ENCODE measurements at places on chromosomes 7 and 10. TPM values are rescaled to one million over a fixed set of nuclear protein-coding genes. Genes with fewer than 3 reads are reported as not detected.

The DLX5 gene
- not detected for total RNA-seq

The PLCE1 gene
- total RNA-seq = 16.3 TPM

The SH2D4B gene
- total RNA-seq = not detected

The HOXA5 gene
- 8.5 TPM for total RNA-seq

The THSD7A gene
- total RNA-seq = 2.5 TPM

The TAS2R4 gene
- 1.3 TPM for total RNA-seq

The CAMK2G gene
- 31.9 TPM for total RNA-seq

The ZNF398 gene
- total RNA-seq = 55.4 TPM

GRCh38 chr7:130865408-130866236 lies 131.6 kb upstream of the KLF14 start:
- no peak overlapping the region for H3K4me3 ChIP-seq
- H3K27me3 ChIP-seq = no peaks in the 10 kb centered on the region
- H3K4me1 ChIP-seq = peaks cover 8% of the 10 kb centered on the region
- DNase-seq = no peak

- no peak for DNase-seq
- no peak overlapping the region for H3K4me3 ChIP-seq
- H3K27ac ChIP-seq = no peak overlapping the region
- no peaks in the 10 kb centered on the region for H3K27me3 ChIP-seq
- no peaks in the 10 kb centered on the region for H3K4me1 ChIP-seq
- no peaks in the 10 kb centered on the region for H3K36me3 ChIP-seq
Observed at GRCh38 chr7:147539685-147540084, 1050.9 kb upstream of the C7orf33 start.

- no peak overlapping the region for H3K27ac ChIP-seq
- H3K36me3 ChIP-seq = peaks cover 8% of the 10 kb centered on the region
- no peak overlapping the region for H3K4me3 ChIP-seq
- DNase-seq = no peak
Observed at GRCh38 chr7:1948887-1949680, 279.0 kb downstream of the ELFN1 start.

GRCh38 chr10:25531457-25532061 lies 356.8 kb downstream of the GPR158 start:
- DNase-seq = no peak
- H3K27me3 ChIP-seq = no peaks in the 10 kb centered on the region
- no peak overlapping the region for H3K4me3 ChIP-seq

DNA sequence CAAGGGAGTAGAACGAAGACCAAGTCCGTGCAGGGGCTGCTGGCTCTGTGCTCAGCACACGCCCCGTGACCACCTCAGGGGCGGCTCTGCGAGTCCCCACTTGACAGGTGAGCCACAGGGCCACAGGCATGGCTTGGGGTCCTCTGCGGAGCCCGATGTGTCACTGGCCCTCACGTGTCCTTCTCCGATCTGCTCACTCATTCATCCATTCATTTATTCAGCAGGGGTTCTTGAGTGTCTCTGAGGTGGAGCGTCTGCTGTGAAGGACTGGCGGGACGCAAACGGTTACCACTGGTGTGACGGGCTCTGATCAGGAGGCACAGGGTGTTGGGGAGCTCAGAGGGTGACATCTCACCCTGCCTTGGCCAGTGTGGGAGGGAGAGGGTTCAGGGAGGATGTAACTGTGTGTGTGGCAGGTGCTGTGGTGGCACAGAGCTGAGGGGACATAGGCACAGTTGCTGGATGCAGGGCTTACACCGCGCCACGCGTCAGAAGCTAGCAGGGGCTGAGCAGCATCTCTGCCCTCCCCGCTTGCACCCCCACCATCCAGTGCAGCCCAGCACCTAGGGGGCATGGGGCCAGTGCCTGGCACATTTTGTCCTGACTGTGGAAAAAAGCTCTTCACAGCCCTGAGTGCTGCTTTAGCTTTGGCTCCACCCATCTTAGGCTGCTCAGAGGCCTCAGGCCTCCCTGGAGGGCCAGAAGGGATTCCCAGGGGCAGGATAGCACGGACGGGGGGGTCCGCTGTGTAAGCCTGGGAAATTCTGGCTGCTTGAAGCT lies 116.8 kb downstream of the LHPP start:
- H3K36me3 ChIP-seq = no peaks in the 10 kb centered on the region
- H3K4me3 ChIP-seq = no peak overlapping the region
- no peak for DNase-seq
- no peaks in the 10 kb centered on the region for H3K27me3 ChIP-seq
- H3K4me1 ChIP-seq = no peaks in the 10 kb centered on the region

- no peaks in the 10 kb centered on the region for H3K27me3 ChIP-seq
- H3K4me1 ChIP-seq = no peaks in the 10 kb centered on the region
- no peak overlapping the region for H3K27ac ChIP-seq
- DNase-seq = no peak
Observed at GRCh38 chr10:126131341-126131740, 235.0 kb downstream of the FANK1 start.

GRCh38 chr7:22248111-22248809 lies 108.7 kb downstream of the RAPGEF5 start:
- no peak overlapping the region for H3K4me3 ChIP-seq
- no peak overlapping the region for H3K27ac ChIP-seq
- H3K36me3 ChIP-seq = no peaks in the 10 kb centered on the region
- no peak for DNase-seq

DNA sequence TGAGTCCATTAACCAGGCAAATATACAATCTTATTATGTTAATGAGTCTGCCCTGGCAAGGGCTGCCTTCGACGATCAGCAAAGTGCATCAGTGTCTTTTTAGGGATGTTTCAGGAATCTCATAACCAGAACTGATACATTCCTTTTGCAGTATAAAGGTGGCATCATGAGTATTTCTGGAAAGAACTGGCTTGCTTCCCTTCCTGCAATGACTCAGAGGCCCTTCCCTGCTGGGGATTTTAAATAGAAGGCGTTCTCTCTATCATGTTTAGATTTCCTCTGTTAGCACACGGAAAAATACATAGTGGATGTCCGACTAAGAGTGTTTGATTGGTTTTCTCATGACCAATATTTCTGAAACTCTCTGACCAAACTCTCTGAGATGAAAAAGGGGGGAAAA lies 1.8 kb downstream of the NPS start:
- H3K27ac ChIP-seq = no peak overlapping the region
- no peak for DNase-seq
- H3K4me1 ChIP-seq = no peaks in the 10 kb centered on the region
- no peak overlapping the region for H3K4me3 ChIP-seq

DNA sequence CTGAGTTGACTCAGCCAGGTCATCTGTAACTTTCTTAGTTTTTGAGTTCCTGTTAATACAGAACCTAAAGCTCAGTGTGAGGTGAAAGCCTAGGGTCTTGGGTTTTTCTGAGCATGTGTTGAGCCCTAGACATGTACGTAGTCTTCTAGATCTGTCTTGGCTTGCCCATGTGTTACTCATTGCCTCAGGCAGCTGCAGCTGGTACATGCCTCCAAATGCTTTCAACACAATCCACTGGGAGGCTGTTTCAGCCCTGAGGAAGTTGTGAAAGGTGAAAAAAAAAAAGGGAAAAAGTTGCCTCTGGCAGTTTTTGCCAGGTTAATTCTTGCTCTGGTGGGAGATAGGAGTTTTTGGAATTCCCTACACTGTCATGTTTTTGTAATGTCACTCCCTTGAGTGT lies 134.6 kb downstream of the RNF216 start:
- H3K27me3 ChIP-seq = no peaks in the 10 kb centered on the region
- no peak for DNase-seq
- peaks cover 81% of the 10 kb centered on the region for H3K36me3 ChIP-seq
- H3K27ac ChIP-seq = no peak overlapping the region
- peaks cover 9% of the 10 kb centered on the region for H3K4me1 ChIP-seq

GRCh38 chr10:128277267-128277840 lies 151.1 kb upstream of the MKI67 start:
- H3K36me3 ChIP-seq = no peaks in the 10 kb centered on the region
- H3K27me3 ChIP-seq = peaks cover 16% of the 10 kb centered on the region
- H3K4me3 ChIP-seq = no peak overlapping the region
- peaks cover 10% of the 10 kb centered on the region for H3K4me1 ChIP-seq
- no peak overlapping the region for H3K27ac ChIP-seq
- DNase-seq = no peak

GRCh38 chr10:73096041-73096448 lies 621 bp downstream of the P4HA1 start:
- H3K36me3 ChIP-seq = peaks cover 9% of the 10 kb centered on the region
- H3K27ac ChIP-seq = peak overlapping the region; percentile 98
- DNase-seq = peak; percentile 88
- no peaks in the 10 kb centered on the region for H3K27me3 ChIP-seq
- H3K4me1 ChIP-seq = peaks cover 37% of the 10 kb centered on the region

- DNase-seq = no peak
- H3K27me3 ChIP-seq = no peaks in the 10 kb centered on the region
- H3K4me3 ChIP-seq = no peak overlapping the region
Observed at GRCh38 chr7:50853311-50853710, 70.6 kb upstream of the GRB10 start.

GRCh38 chr7:90625562-90625961 lies 29.4 kb downstream of the CDK14 start:
- H3K4me3 ChIP-seq = no peak overlapping the region
- H3K27me3 ChIP-seq = no peaks in the 10 kb centered on the region
- H3K27ac ChIP-seq = no peak overlapping the region
- H3K4me1 ChIP-seq = peaks cover 43% of the 10 kb centered on the region
- H3K36me3 ChIP-seq = no peaks in the 10 kb centered on the region

DNA sequence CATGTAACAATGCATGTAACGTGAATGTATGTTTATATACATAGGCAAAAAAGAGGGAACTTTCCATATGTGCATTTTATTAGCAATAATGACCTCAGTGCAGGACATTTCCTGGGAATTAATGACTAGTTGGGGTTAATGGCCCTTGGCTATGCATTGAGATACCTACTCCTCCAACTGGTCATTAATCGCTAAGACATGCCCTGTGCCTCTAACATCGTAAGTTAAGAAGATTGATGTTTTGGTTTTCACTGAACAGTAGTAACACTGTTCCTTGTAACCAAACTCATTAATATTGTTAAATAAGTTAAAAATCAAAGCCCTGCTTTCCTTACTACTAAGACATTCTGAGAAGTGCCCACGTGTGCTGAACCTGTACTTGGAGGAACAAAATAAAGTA lies 61.7 kb downstream of the SEMA3D start:
- H3K4me1 ChIP-seq = no peaks in the 10 kb centered on the region
- H3K4me3 ChIP-seq = no peak overlapping the region
- no peak for DNase-seq
- H3K27me3 ChIP-seq = no peaks in the 10 kb centered on the region
- H3K27ac ChIP-seq = no peak overlapping the region
- no peaks in the 10 kb centered on the region for H3K36me3 ChIP-seq

DNA sequence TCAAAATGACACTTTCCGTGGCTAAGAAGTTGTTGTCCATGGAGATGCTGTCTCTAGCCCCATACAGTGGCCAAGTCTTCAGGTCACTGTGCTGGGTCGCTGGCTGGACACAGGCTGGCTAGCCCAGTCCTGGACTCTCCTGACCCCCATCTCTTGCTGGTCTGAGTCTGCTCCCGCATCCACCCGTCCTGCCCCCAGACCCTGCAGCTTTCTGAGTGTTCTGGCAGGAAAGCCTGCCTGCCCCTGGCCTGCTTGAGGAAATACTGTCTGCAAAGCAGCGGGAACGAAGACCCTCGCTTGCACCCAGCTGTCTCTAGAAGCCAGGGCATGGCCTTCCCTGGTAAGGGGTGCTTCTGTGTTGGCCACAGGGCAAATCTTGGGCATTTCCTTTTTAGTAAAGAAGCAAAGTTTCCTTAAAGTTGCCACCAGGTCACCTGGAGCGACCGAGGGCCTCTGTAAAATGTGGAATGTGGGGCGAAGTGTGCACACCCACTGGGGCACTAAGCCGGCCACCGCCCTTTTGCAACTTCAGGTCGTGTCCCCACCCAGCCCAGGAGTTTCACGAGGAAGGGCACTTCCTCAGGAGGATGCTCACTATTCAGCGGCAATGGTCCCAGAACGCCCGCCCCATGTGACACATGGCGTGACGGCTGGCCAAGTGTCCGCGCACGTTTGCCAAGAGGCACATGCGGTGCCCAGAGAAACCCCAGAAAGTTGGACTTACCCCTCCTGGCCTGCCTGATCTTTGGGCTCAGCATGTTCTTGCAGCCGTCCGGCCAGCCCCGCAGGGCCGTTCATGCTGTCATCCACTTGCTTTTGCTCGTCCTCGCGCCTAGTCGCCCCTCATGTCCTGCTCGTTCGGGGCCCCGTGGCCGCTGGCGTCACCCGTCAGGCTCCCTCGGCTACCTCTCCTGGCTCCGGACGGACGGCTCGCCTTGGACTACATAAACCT lies 558 bp downstream of the ARHGAP22 start:
- H3K27me3 ChIP-seq = peaks cover 14% of the 10 kb centered on the region
- no peaks in the 10 kb centered on the region for H3K36me3 ChIP-seq
- DNase-seq = peak; percentile 23
- H3K4me1 ChIP-seq = peaks cover 16% of the 10 kb centered on the region
- peak overlapping the region; percentile 42 for H3K27ac ChIP-seq
- peak overlapping the region; percentile 38 for H3K4me3 ChIP-seq

- peak overlapping the region; percentile 43 for H3K27ac ChIP-seq
- H3K36me3 ChIP-seq = no peaks in the 10 kb centered on the region
- H3K4me3 ChIP-seq = no peak overlapping the region
- H3K4me1 ChIP-seq = no peaks in the 10 kb centered on the region
- DNase-seq = peak; percentile 11
Observed at GRCh38 chr10:78900715-78901430, 167.9 kb upstream of the ZMIZ1 start.

GRCh38 chr7:100582041-100582579 lies 3.8 kb downstream of the LRCH4 start:
- DNase-seq = peak; percentile 64
- no peaks in the 10 kb centered on the region for H3K27me3 ChIP-seq
- peak overlapping the region; percentile 99 for H3K27ac ChIP-seq
- peaks cover 48% of the 10 kb centered on the region for H3K4me1 ChIP-seq
- no peak overlapping the region for H3K4me3 ChIP-seq

DNA sequence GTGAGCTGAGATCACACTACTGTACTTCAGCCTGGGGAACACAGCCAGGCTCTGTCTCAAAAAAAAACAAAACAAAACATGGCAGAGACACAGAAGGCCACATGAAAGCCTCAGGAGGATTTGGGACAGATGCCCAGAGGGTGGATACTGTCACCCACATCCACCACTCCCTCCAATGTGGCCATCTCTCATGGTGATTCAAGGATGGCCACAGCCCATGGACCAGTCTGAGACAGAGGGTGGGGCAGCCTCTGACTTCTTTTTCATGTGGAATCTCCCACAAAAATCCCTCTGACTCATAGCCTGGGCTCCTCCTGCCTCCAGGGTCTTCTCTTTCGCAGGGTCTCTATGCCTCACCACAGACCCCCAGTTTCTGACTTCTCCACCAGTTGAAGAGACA lies 59.0 kb upstream of the GTF2I start:
- no peak for DNase-seq
- H3K36me3 ChIP-seq = peaks cover 81% of the 10 kb centered on the region
- H3K27me3 ChIP-seq = no peaks in the 10 kb centered on the region
- no peak overlapping the region for H3K27ac ChIP-seq
- no peak overlapping the region for H3K4me3 ChIP-seq

GRCh38 chr7:142439739-142440138 lies 181.9 kb upstream of the PRSS58 start:
- H3K36me3 ChIP-seq = no peaks in the 10 kb centered on the region
- peaks cover 12% of the 10 kb centered on the region for H3K4me1 ChIP-seq
- DNase-seq = no peak
- no peaks in the 10 kb centered on the region for H3K27me3 ChIP-seq
- no peak overlapping the region for H3K4me3 ChIP-seq
